ENCODE measurements at places on chromosomes 1 and 21.

- no peak overlapping the region for H3K27ac ChIP-seq
- H3K4me3 ChIP-seq = no peak overlapping the region
- no peaks in the 10 kb centered on the region for H3K27me3 ChIP-seq
- peaks cover 22% of the 10 kb centered on the region for H3K36me3 ChIP-seq
Measured at GRCh38 chr1:206725109-206725963, 40.6 kb downstream of the MAPKAPK2 start.

GRCh38 chr1:169129109-169129784, 22.8 kb downstream of the ATP1B1 start:
- no peak overlapping the region for H3K4me3 ChIP-seq
- H3K36me3 ChIP-seq = peaks cover 91% of the 10 kb centered on the region
- no peaks in the 10 kb centered on the region for H3K27me3 ChIP-seq
- peak overlapping the region; percentile 17 for H3K27ac ChIP-seq
- H3K4me1 ChIP-seq = peaks cover 8% of the 10 kb centered on the region

GRCh38 chr1:76501136-76501535, 366.1 kb upstream of the ST6GALNAC5 start:
- no peaks in the 10 kb centered on the region for H3K27me3 ChIP-seq
- H3K36me3 ChIP-seq = no peaks in the 10 kb centered on the region
- no peak for ATAC-seq

GRCh38 chr1:82319546-82319945, 518.8 kb downstream of the ADGRL2 start:
- H3K36me3 ChIP-seq = no peaks in the 10 kb centered on the region
- no peak overlapping the region for H3K4me3 ChIP-seq
- H3K27me3 ChIP-seq = no peaks in the 10 kb centered on the region
- no peaks in the 10 kb centered on the region for H3K4me1 ChIP-seq
- no peak overlapping the region for H3K27ac ChIP-seq

DNA sequence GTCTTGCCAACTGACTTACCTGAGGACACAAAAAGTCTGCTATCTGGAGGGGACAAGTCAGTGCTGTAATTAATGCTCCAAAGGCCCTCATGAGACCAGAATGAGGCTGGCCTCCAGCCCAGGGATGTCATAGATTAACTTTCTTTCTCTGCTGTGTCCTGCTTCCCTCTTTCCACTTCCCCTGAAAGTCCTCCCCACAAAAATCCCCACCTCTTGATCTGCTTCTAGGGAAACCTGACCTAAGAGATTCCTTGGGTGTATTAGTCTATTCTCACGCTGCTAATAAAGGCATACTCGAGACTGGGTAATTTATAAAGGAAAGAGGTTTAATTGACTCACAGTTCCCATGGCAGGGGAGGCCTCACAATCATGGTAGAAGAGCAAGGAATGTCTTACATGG, 39.2 kb downstream of the RUNX3 start:
- no peak overlapping the region for H3K27ac ChIP-seq
- H3K27me3 ChIP-seq = no peaks in the 10 kb centered on the region
- no peaks in the 10 kb centered on the region for H3K4me1 ChIP-seq
- ATAC-seq = no peak
- H3K36me3 ChIP-seq = peaks cover 7% of the 10 kb centered on the region
